Activated naive CD8-positive, alpha-beta T cell treated with anti-CD3 and anti-CD28 coated beads, Interleukin-2, amount 10 ng/mL, durations not matched to agents 7 days and 5 days (primary cell): ENCODE measurements at places on chromosomes 2 and 18. TPM values are rescaled to one million over a fixed set of nuclear protein-coding genes. Genes with fewer than 3 reads are reported as not detected.

- no peak overlapping the region for H3K27ac ChIP-seq
- H3K4me1 ChIP-seq: no peaks in the 10 kb centered on the region
- H3K36me3 ChIP-seq: no peaks in the 10 kb centered on the region
- no peak for DNase-seq
These were observed 75.6 kb upstream of the TACR1 start for GRCh38 chr2:75274936-75275335.

DNA sequence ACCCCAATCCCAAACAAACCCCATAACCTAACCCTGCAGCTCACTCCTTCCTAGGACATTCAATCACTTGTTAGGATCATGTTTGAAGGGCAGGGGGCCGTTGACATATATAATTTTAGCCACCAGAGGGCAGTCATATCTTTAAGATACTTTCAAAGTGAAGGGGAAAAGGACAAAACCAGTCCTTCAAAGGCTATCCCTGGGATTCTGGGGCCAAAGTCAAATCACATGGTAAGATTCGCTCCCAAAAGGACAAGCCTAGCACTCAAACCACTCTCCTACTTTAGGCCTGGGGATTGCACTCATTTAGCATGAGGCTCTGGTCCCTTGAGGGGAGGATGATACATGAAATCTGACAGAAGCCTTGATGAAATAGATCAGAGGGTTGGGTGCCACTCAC, 44.6 kb downstream of the HAUS1 start:
- H3K27ac ChIP-seq: peak overlapping the region; percentile 66
- peak; percentile 49 for DNase-seq

GRCh38 chr2:62792408-62792807, 86.9 kb downstream of the EHBP1 start:
- DNase-seq: no peak
- H3K36me3 ChIP-seq: no peaks in the 10 kb centered on the region
- H3K4me3 ChIP-seq: no peak overlapping the region
- H3K27me3 ChIP-seq: no peaks in the 10 kb centered on the region

TNP1 gene
- total RNA-seq: not detected

GRCh38 chr18:42640160-42640559, 475.3 kb downstream of the RIT2 start:
- H3K4me1 ChIP-seq: no peaks in the 10 kb centered on the region
- no peak for DNase-seq
- H3K27ac ChIP-seq: no peak overlapping the region
- no peak overlapping the region for H3K4me3 ChIP-seq
- H3K36me3 ChIP-seq: no peaks in the 10 kb centered on the region

CHRND gene
- total RNA-seq: not detected

HOXD1 gene
- not detected for total RNA-seq

GRCh38 chr18:9952633-9953416, 39.0 kb downstream of the VAPA start:
- H3K4me1 ChIP-seq: no peaks in the 10 kb centered on the region
- H3K36me3 ChIP-seq: peaks cover 14% of the 10 kb centered on the region
- H3K4me3 ChIP-seq: no peak overlapping the region
- no peaks in the 10 kb centered on the region for H3K27me3 ChIP-seq
- H3K27ac ChIP-seq: no peak overlapping the region
- no peak for DNase-seq

DNA sequence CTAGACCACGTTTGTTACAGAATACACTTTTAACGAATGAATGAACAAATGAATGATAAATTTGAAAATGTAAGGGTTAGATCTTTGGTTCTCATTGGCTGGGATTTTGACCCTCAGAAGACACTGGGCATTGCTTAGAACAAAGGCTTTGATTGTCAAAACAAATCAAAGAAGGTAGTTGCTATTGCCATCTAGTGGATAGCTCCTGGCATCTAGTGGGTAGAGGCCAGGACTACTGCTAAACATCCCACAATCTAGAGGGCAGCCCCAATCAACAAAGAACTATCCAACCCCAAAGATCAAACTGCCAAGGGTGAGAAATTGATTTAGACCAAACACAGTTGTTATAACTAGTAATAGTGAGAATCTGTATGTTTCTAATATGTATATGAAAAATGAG, 552.3 kb downstream of the KCNJ3 start:
- H3K4me3 ChIP-seq: no peak overlapping the region
- no peak for DNase-seq
- no peaks in the 10 kb centered on the region for H3K4me1 ChIP-seq
- H3K27me3 ChIP-seq: peaks cover 1% of the 10 kb centered on the region
- H3K36me3 ChIP-seq: no peaks in the 10 kb centered on the region

DNA sequence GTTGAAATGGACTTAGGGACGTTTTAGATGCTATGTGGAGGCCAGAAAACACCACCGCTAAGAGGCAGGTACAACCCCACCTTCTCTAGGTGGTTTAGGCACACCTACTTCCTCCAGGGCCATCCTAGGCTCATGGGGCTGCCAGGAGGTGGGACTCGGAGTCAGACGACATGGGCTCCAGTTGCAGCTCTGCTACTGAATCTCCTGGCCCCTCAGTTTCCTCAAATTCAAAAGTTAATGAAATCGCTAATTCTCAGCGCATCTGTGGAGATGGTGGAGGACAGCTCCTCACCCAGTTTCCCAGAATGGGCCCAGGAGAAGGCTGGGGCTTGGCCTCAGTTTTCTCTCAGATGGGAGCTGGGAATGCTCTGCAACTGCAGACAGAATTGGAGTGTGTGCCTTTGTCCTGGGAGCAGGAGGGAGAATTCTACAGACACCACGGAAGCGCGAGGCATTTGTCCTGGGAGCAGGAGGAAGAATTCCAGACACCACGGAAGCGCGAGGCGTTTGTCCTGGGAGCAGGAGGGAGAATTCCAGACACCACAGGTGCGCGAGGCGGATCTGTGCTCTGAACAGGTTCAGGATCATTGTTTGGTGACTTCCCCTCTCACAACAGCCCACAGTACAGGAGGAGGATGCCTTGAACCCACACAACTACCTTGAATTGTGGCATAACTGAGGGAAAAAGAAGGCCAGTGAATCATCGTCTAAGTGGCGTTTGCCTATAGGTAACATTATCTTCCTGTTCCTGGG, 103.7 kb upstream of the PXDN start:
- no peak overlapping the region for H3K4me3 ChIP-seq
- H3K27me3 ChIP-seq: peaks cover 9% of the 10 kb centered on the region
- no peak for DNase-seq
- H3K36me3 ChIP-seq: no peaks in the 10 kb centered on the region

GKN2 gene
- not detected for total RNA-seq

OXER1 gene
- total RNA-seq: not detected

DNA sequence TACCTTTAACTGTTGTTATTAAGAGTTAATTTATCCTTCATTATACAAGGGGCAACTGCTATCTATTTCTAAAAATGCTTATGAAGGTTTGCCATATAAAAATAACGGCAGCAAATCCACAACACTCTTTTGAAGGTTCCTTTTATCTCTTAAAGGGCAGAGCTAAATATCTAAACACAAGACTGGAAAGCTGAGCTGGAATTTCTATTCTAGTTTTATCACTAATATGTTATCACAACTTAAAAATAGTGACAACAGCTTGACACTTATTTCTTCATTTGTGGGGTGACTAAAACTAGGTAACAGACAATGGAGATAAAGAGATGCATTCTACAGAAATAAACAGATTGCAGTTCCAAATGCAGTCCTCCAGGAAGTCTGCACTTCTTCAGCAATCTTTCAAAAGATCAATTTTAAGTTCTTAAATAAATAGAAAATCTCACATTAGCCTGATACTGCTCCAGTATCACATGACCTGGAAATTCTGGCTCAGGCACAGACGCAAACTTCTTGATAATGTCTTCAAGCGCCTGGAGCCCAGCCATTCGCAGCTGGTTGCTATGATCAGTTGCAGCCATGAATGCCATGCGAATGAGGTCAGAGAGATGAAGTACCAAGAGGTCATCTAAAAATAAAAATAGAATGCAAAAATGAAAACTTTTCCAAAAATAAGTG, 54.0 kb upstream of the STRN start:
- H3K4me3 ChIP-seq: no peak overlapping the region
- no peak for DNase-seq
- H3K27ac ChIP-seq: no peak overlapping the region
- no peaks in the 10 kb centered on the region for H3K27me3 ChIP-seq
- H3K36me3 ChIP-seq: peaks cover 16% of the 10 kb centered on the region
- H3K4me1 ChIP-seq: no peaks in the 10 kb centered on the region

CFAP65 gene
- not detected for total RNA-seq

- DNase-seq: no peak
- peaks cover 2% of the 10 kb centered on the region for H3K27me3 ChIP-seq
- H3K27ac ChIP-seq: no peak overlapping the region
- H3K4me1 ChIP-seq: no peaks in the 10 kb centered on the region
These were observed 82.3 kb downstream of the MYCN start for GRCh38 chr2:16022548-16023240.

DNA sequence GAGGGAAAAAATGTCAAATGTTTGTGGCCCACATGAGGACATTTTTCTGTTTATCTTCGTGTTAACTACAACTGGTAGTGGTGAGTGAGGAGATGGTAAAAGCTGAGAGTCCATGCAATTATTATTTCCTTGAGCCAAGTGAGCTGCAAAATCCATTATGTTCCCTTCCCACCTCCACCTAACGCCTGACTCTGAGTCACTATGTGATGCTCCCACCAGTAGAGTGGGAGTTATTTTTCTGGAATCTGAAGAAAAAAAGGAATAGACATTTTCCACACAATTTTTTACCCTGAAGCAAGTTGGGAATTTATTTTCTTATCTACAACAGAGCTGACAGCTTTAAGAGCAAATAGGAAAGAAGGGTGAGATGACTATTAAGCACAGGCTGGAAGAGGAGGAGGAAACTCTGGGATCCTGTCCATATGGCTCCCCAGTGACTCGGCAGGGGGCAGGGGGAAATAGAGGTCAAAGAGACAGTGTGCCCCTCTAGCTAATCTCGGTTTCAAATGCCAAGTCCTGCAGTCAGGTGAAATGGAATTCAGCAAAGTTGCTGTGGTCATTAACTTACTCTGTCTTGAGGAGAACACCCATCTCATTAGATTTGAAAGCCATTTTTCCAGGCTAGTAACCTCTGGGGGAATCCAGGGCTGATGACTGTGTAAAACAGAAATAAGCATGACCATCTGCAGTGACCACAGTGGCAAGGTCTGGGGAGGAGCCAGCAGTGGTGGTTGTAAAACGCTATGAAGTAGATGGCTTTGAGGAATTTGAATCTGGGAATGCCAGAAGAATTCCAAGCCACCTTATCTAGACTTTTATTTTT, 463.9 kb downstream of the STK39 start:
- H3K4me3 ChIP-seq: no peak overlapping the region
- no peaks in the 10 kb centered on the region for H3K4me1 ChIP-seq
- no peaks in the 10 kb centered on the region for H3K27me3 ChIP-seq
- no peak overlapping the region for H3K27ac ChIP-seq
- DNase-seq: no peak

- H3K4me3 ChIP-seq: no peak overlapping the region
- no peak overlapping the region for H3K27ac ChIP-seq
- no peak for DNase-seq
- H3K36me3 ChIP-seq: no peaks in the 10 kb centered on the region
These were observed 45.6 kb downstream of the ONECUT2 start for GRCh38 chr18:57480733-57481132.

GRCh38 chr2:171447675-171448074, 13.6 kb downstream of the DCAF17 start:
- no peak for DNase-seq
- no peaks in the 10 kb centered on the region for H3K4me1 ChIP-seq
- no peak overlapping the region for H3K27ac ChIP-seq
- no peaks in the 10 kb centered on the region for H3K27me3 ChIP-seq
- H3K36me3 ChIP-seq: peaks cover 16% of the 10 kb centered on the region

GRCh38 chr2:6952101-6952500, 34.9 kb downstream of the RNF144A start:
- peaks cover 44% of the 10 kb centered on the region for H3K36me3 ChIP-seq
- H3K4me3 ChIP-seq: no peak overlapping the region
- no peak for DNase-seq
- no peak overlapping the region for H3K27ac ChIP-seq
- no peaks in the 10 kb centered on the region for H3K27me3 ChIP-seq

SLC9A4 gene
- 0.06 TPM for total RNA-seq
